ENCODE measurements at places on chromosomes 11 and 22.
A peak's percentile ranks its signal among the peaks of the same experiment; 100 is the strongest.

DNA sequence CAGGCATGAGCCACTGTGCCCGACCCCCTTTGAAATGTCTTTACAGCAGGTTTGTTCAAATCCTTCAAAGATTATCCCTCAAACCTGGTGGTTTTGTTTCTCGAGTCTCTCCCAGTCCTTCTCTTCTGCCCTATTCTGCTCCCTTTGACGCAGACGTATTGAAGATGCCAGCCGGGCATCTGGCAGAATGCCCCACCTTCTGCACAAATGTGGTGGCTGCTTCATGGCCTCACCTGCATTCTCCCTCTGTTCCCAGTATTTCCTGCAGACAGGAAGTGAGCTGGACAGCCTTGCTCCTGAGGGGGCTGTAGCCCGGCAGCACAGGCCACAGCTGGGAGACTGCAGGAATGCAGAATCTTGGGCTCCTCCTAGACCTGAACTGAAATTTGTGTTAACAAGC, 4.8 kb upstream of the NAP1L4 start:
- no peak for DNase-seq

GRCh38 chr11:120256178-120256577, 16.2 kb downstream of the POU2F3 start:
- DNase-seq = no peak

GRCh38 chr11:106608677-106609076, 409.6 kb downstream of the GUCY1A2 start:
- DNase-seq = no peak

- no peak for DNase-seq
These were observed 55.8 kb downstream of the ELFN2 start for GRCh38 chr22:37371491-37371890.

DNA sequence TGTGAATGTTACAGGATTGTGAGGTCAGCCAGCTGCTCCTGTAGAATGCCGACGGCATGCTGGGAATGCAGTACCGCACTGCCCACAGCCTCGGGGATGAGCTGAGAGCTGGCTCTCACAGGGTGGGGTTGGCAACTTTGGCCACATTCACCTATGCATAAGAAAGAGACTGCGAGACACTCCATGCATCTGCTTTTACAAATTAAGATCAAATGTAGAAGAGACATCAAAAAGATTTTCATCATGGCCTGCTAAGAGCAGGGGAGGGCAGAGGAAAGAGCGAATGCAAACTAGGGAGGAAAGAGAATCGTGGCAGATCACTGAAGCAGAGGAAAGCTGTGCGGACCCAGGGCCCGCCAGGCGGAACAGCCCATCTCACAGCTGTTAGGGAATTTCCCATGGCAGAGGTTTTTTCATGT, 49.8 kb upstream of the SPATA19 start:
- DNase-seq = no peak

GRCh38 chr22:38799265-38800002, 5.5 kb upstream of the DNAL4 start:
- no peak for DNase-seq

DNA sequence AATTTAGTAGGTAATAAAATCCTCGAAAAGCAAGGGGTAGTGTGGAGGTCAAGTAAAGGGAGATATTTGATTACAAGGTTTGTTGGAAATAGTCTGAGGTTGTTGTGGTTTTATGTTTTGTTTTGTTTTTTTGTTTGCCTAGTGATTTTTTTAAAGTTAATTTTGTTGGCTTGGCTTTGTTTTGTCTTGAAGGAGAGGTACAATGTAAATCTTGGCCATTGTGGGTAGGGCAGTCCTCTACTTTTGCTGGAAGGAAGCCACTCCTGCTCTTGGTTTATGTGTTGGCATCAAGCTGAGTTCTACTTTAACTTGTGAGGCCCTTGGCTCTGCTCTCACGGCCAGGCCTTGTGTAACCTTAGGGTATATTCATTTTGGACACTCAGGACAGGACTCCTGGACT, 3.2 kb downstream of the AMOTL1 start:
- no peak for DNase-seq

GRCh38 chr22:22235558-22235957, 9.0 kb upstream of the VPREB1 start:
- peak; percentile 50 for DNase-seq

- DNase-seq = peak; percentile 71
These were observed 518 bp downstream of the KMT5B start for GRCh38 chr11:68212421-68213134.

GRCh38 chr22:47940211-47940610, 1177.8 kb downstream of the TBC1D22A start:
- DNase-seq = no peak

DNA sequence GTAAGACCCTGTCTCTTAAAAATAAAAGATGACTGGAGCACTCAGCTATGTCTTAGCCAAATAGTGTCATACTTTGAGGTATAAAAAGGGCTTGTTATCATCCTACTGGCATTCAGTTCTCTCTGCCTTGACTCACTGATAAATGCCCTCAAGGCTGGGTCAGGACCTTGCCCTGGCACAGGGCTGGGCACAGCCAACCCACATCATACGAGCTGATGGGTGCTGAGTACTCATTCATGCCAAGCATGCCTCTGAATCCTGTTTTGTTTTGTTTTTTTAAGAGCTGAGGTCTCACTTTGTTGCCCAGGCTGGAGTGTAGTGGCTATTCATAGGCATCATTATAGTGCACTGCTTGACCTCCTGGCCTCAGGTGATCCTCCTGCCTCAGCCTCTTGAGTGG, 1.9 kb downstream of the SMTNL1 start:
- DNase-seq = no peak

DNA sequence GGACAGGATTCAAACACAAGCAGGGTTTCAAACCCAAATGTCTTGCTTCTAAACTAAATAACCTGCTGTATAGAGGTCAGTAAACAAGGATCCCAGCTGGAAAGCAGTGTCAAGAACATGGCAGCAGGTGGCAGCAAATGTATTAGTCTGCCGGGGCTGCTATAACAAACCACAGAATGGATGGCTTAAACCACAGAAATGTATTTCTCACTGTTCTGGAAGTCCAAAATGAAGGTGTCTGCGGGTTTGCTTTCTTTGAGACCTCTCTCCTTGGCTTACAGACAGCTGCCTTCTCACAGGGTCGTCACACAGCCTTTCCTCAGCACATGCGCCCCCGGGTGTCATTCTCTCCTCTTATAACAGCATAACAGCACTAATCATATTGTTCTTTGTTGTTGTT, 65.1 kb upstream of the LRRC55 start:
- DNase-seq = peak; percentile 3

GRCh38 chr22:32561163-32561562, 86.6 kb downstream of the FBXO7 start:
- DNase-seq = no peak

DNA sequence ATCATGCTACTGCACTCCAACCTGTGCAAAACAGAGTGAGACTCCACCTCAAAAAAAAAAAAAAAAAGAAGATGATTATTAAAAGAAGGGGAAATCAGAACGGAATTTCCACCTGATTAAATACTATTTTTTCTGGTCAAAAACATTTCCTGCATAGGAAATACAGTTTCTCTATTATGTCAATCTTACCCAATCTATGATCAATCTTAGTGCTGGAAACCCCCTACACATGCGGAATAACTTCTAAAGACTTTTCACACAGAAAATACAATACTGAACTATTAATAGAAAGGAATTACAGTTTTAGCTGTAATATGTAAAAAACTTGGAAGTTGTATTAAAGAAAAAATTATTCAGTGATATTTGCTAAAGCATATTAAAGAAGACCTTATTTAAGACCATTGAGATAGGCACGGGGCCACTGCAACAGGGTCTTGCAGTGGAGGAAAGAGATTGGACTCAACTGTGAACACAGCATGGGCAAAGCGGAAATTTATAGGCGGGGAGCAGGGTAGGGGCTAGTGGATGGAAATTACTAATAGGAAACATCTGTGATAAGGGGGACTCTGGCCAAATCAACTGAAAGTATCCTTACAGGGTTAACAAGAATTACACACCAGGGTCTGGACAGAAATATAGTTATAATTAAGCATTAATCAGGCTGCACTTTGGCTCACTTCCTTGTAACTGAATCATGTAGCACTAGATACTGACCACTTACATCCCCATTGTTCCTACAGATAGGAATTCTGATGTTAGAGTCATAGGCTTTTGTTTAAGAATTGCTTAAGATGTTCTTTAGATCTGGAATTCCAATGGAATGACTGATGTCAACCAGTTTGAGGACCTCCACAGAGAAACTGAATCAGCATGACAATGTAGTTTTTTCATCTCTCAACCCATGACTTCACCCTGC, 411.5 kb upstream of the DDI1 start:
- no peak for DNase-seq

DNA sequence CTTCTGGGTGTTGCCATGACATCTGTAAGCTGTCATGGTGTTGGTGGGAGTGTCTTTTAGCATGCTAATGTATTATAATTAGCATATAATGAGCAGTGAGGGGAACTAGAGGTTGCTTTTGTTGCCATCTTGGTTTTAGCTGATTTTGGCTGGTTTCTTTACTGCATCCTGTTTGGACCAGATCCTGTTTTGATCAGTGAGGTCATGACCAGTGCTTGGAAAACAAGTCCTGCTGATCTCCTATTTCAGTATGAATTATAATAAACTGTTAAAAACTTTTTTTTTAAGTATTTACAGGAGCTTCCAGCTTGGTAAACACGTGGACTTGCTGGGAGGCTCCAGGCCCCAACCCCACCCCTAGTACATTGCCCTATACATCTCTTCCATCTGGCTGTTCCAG, 30.5 kb upstream of the P4HA3 start:
- DNase-seq = no peak

- DNase-seq = no peak
These were observed 48.1 kb upstream of the ALKBH3 start for GRCh38 chr11:43832536-43832935.

- no peak for DNase-seq
These were observed 109.4 kb downstream of the GRIA4 start for GRCh38 chr11:105719073-105719822.

DNA sequence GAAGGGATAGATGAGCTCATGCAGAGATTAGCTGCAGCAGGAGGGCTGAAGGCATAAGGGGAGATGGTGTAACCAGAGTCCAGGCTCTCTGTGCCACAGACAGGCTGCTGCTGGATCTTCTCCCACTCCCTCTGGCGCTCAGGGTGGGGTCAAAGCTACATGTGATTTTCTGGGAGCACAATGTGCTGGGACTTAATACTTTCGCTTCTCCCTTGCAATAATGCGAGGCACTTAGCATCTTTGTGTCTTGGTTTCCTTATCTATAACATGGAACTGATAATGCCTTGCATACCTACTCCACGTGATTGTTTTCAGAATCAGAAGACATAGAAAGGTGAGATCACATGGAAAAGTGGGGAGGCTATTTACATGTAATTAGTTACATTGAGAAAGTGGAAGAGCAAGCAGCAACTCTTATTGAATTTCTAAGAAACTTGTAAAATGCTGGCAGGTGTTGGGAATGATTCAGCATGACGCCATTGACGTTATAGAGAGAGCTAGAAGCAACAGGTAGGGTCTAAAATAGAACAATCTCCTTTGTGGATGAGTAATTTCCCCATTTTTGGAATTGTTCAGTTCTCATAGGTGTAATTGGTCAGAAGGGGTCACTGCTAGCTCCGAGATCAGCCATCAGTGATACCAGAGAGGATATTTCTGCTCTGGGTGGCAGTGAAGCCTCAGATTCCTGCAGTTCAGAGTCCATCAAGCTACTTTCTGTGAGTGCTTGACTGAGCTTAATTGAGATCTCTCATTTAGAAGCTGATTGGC, 8.2 kb upstream of the OR9I1 start:
- DNase-seq = no peak

- DNase-seq = no peak
These were observed 30.1 kb upstream of the ALDH3B2 start for GRCh38 chr11:67704524-67704923.

- no peak for DNase-seq
These were observed 9.5 kb upstream of the DENND5A start for GRCh38 chr11:9274499-9275258.

- DNase-seq = no peak
These were observed 59.4 kb downstream of the SBF1 start for GRCh38 chr22:50415426-50415825.

- no peak for DNase-seq
These were observed 1.7 kb upstream of the THRSP start for GRCh38 chr11:78061921-78062311.

DNA sequence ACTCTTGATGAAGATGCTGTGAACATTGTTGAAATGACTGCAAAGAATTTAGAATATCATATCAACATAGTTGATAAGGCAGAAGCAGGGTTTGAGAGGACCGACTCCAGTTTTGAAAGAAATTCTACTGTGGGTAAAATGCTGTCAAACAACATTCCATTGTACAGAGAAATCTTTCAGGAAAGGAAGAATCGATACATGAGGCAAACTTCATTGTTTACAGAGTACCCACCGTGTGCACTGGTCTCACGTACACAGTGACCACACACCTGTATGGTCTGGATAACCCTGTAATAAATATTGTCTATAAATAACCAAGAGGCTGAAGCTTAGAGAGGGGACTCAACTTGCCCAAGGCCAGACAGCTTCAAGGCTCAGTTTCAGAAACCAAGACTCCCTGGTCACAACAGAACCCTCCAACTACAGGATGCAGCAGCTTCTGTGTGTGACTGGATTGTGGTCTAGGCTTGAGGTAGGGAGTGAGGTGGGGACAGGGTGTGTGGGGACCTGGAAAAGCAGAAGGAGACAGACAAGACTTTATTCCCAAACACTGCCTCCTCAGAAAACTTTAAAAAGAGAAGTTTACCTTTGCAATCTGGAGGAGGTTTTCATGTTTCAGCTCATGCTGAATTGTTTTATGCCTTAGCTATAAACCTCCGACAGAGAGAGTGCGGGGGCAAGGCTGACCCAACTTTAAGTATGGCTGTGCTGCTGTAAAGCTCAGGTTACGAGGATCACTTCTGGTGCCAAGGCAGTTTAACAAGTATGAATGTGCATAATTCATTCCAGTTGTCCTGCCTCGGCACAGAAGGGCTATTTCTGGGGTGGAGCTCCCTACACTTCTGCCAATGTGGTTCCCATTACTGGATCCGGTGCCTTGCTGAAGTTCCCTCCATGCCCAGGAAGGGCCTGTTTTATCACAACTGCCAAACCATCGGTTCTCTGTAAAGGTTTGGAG, 372.6 kb upstream of the NARS2 start:
- DNase-seq = no peak

GRCh38 chr11:27839226-27839913, 139.1 kb upstream of the BDNF start:
- no peak for DNase-seq
